ENCODE measurements at places on chromosomes 2 and 18. TPM values are rescaled to one million over a fixed set of nuclear protein-coding genes. Genes with fewer than 3 reads are reported as not detected.

Gene GPR17
- total RNA-seq, result not detected

Gene FBXO15
- 0.73 TPM for total RNA-seq

Gene AQP12B
- total RNA-seq, result not detected

Gene USP40
- total RNA-seq, result 36.4 TPM

Gene TSPYL6
- total RNA-seq, result not detected

Gene OST4
- total RNA-seq, result 369 TPM

DNA sequence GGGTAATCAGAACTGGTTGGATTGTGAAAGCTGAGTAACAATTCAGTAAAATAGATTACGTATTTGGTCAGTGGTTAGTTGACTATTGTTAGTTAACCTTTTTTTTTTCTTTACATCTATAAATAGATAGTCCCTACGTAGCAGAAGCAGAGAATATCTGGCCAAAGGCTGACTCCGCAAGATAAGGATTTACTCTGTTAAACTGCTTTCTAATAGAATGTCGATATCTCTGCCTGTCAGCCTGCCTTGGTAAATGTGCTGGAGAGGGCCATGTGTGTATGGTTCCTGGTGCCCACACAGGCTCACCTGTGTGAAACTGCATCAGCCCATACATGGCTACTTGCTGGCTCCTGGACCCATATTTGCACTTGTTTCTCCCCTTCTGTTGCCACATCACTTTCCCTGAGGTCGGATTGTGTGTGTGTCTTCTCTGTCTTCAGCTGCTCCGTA, 94.4 kb downstream of the CRIM1 start:
- DNase-seq, result no peak

DNA sequence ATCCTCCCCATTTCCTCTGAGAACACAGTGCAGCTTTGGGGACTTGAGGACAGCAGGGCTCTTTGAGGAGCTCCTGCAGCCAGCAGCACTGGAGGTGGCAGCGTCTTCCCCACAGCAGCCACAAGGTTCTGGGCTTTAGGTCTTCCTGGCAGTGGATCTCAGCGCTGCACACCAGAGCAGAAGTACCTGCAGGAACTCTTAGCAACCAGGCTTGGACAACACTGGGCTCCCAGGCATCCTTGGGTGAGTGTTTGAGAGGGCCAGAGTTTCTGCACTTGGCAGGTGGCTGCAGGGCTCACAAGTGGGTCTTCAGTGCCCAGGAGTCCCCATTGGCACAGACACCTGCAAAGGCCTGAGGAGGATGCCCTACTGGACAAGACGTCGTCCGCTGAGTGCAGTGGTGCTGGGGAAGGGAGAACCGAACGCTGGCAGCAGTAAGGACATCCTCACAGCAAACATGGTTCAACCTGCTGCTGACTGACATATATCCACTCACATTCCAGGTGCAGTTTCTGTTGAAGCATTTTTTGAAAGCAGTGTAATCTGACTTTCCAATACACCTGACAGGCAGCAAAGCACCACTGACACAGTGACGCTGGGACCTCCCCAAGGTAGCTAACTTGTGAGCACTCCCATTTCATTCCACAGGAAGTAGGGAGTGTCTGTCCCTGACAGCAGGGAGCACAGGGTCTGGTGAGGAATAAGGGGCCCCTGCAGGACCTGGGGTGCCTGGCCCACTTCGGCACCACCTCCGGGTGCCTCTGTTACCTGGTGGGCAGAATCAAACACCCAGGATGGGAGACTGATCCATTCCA, 149.9 kb upstream of the COPS8 start:
- DNase-seq, result no peak

DNA sequence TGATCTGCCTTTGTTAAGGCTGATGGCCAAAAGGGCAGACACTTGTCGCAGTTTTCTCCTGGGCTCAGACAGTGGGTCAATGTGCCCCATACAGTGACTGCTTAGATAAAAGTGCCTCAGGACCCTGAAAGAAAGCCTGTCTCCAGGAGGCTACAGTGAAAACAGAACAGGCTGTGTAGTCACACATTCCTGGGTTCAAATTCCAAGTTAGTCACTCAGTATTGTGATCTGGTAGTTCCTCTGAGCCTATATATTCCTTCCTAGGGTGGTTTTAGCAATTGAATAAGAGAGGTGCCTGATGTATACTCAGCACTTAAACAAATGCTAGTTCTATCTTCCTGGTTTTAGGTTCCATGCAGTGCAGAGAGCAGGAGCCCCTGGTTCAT, 54.4 kb downstream of the RPL37A start:
- no peak for DNase-seq

DNA sequence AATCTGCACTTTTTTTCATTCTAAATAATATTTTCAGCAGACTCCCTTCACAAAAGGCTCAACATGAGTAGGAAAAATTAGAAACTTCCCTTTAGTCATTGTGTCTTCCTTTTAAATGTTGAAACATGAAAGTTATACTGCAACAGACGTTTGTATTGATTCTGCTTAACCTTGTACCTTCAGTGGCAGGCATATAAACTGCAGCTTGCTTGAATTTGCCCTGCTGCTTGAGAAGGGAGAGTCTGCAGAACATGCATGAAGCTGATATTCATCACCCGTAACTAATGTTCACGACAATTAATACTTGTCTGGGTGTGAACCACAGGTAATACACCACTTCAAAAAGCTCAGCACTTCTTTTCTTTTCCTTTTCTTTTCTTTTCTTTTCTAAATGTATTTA, 294.7 kb upstream of the LRP1B start:
- no peak for DNase-seq

DNA sequence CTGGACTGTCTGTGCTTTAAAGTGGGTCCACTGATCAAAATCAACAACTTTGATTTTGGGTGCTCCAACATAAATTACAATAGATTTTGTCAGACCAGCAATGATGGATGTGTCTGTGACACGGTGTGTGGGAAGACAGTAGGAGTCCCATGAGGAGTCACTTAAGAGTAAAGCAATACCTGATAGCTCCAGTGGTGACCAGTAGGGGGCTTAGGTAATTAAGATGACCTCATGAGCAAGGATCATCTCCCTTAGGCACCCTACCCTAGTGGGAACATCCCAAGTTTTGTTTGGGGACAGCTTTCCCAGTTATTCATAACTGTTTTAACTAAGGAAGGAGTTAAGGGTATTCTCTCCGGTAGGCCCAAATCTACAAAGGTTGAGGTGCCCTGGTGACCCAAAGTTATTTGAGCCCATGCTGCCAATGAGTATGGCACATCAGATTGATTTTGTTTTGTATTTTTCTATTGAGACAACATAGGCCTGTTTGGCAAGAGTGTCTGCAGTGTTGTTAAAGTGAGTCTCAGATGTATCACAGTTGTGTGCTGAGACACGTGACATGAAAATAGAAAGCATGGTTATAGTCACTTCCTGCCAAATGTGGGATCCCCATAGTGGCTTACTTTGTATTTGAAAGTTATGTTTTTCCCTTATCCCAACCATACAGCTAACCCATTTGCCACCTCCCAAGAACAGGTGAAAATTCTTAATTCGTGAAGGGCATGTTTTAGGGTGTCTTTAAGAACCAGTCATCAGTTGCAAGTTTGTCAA, 1337.6 kb upstream of the SLC39A10 start:
- no peak for DNase-seq

- DNase-seq, result no peak
Observed at GRCh38 chr2:171824086-171824485, 70.0 kb downstream of the SLC25A12 start.

- no peak for DNase-seq
Observed at GRCh38 chr2:36741188-36741837, 44.8 kb downstream of the VIT start.

DNA sequence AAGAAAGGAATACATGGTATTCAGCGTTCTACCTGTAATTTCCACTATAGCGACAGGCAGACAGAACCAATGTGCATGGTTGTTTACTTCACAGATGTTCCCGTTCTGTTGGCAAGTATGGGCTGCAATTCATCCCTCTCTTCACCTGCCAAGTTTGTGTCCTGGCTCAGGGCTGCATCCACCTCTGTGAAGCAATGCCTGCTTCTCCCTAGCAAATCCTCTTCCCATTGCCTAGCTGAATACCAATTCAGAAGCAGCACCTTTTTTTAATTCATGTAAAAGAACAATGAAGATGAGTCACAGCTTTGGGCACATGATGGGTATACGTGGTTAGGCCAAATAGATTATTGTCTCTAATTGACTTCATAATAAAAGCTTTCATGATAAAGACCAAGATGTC, 54.7 kb upstream of the LRATD1 start:
- no peak for DNase-seq

DNA sequence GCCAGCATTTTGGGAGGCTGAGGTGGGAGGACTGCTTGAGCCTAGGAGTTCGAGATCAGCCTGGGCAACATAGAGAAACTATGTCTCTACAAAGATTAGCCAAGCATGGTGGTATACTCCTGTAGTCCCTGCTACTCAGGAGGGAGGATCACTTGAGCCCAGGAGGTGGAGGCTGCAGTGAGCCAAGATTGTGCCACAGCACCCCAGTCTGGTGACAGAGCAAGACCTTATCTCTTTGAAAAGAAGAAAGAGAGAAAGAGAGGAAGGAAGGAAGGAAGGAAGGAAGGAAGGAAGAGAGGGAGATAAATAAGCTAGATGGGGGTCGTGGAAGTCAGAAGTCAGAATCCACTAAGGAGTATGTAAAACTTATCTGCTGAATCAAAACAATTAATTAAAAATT, 16.2 kb downstream of the GPR75 start:
- no peak for DNase-seq

DNA sequence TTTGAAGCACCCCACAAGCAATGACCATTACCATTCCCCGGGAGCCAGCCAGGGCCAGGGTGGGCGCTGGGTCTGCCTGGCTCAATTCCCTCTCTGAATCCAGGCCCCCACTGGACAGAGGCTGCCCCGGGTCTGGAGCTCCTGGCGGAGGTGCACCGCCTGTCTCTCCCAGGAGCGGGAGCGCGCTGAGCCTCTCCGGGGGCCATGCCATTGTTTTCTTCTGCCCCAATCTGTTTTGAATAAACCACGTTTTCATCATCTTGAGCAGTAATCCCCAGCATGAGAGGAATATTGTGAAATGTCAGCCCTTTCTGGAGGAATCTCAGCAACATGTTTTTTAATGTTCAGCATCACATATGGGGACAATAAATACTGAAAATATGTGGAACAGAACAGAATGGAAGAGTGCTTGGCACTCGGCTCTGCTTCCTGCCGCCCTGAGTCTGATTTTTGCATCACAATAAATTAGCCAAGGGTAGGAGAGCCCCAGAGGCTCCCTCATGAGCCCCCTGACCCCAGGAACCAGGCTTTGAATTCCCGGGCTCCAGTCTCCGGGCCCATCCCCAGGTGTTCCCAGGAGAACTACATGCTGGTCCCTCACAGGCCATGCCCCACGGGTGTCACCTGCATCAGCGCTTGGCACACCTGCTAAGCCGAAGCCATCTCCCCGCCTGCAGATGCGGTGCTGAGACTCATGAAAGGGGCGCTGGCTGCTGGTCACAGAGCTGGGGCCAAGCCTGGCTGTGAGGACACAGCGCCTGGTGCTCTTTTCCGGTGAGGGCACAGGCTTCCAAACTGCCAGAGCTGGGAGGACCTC, 88.8 kb downstream of the INHBB start:
- peak; percentile 74 for DNase-seq

Measured in osteocyte (in vitro differentiated cells).